Fibroblast of pulmonary artery (primary cell): ENCODE measurements at places on chromosomes 1 and 21.

DNA sequence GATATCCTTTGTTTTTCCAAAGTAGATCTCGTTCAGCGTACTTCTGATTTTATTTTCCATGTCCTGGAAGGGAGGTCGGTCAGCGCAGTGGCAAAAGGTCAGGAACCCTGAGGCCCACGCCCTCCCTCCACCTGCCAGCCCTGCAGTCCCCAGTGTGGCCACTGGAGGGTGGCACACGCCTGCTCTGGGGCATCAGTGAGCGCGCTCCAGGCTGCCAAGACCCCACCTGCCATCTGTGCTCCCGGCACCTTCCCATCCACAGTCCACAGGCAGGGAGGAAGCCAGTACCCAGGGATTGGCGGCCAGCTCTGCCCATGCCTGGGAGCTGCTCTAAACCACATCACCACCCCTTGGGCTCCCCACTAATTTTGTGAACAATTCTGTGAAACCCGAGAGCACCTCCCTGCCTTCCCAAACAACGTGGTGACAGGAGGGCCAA lies 32.3 kb downstream of the SLC66A1 start:
- DNase-seq: peak; percentile 45

- peak; percentile 72 for DNase-seq
Observed at GRCh38 chr1:26035959-26036755, 9.8 kb downstream of the SLC30A2 start.

- DNase-seq: no peak
Observed at GRCh38 chr1:174519844-174520243, 72.1 kb downstream of the GPR52 start.

DNA sequence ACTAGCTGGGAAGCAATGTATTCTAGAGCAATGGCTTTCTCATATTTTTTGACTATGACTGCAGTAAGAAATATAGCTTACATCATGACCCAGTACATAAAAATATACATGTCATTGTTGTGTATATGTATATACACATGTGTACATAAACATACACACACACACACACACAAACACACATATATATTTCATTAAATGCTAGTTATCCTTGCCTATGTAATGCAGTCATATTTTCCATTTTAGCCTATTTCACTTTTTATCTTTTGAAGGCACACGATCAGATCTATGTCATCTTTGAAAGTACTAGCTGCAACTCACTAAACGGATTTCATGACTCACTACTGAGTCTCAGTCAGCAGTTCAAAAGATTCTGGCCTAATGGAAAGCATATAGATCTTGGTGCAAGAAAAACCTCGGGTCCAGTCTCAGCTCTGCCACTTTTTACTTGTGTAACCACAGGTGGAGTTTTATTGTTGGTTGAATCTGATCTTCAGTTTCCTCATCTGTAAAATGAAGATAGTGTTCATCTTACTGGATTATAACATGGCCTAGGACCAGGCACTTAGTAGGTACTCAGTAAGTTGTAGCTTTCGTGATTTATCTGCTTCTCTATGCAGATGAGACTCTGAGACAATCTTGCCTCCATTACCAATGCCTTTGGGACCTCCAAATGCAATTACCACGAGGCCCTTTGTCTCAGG lies 325.6 kb downstream of the RRAGC start:
- DNase-seq: no peak

- no peak for DNase-seq
Observed at GRCh38 chr1:202848191-202848542, 37.4 kb downstream of the PCAT6 start.
